A172 (cell line): ENCODE measurements at places on chromosomes 2 and 18. TPM values are rescaled to one million over a fixed set of nuclear protein-coding genes. Genes with fewer than 3 reads are reported as not detected.

SLC5A7 gene
- not detected in 2 replicates for total RNA-seq

CD8B2 gene
- total RNA-seq = not detected in 2 replicates

BMP10 gene
- total RNA-seq = 0.46 TPM in 1 of 2 replicates, not detected in the other

IHH gene
- 0.03 TPM in 1 of 2 replicates, not detected in the other for total RNA-seq

RIT2 gene
- total RNA-seq = 0.12 TPM in 1 of 2 replicates, not detected in the other

RNU2-63P gene
- total RNA-seq = not detected in 2 replicates

HOXD9 gene
- 2.8 and 3.6 TPM in 2 replicates for total RNA-seq

DOK6 gene
- not detected in 2 replicates for total RNA-seq

UGT1A4 gene
- not detected in 2 replicates for total RNA-seq

SERPINB12 gene
- not detected in 2 replicates for total RNA-seq

CLK1 gene
- 47.7 and 51.7 TPM in 2 replicates for total RNA-seq

TRIM43 gene
- total RNA-seq = not detected in 2 replicates
